Effector CD4-positive, alpha-beta T cell (primary cell): ENCODE measurements at places on chromosomes 13 and 19.

DNA sequence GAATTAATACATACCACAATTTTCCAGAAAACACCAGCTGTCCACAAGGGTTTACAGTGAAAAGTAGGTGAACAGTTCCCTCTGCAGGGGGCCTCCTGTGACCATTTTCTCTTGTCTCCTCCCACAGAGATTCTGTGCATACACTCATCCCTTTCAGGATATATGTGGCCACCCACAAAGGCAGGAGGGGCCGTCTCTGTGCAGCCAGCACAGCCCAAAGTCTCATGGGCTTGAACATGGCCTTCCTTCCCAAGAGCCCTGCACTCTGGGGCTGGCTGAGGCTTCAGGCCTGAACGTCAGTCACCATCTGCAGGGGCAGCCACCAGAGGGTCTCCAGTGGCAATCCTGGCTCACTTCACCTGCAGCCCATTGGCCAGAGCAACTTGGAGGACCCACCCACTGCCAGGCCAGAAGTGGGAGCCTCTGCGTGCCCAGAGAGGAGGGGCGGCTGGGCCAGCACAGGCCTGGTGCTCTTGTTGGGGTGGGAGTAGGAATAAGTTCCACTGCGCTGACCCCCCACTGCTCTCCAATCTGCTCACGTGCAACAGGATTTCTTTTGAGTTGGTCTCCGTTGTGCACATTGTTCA lies 25.1 kb downstream of the TMEM161A start:
- no peak for DNase-seq

DNA sequence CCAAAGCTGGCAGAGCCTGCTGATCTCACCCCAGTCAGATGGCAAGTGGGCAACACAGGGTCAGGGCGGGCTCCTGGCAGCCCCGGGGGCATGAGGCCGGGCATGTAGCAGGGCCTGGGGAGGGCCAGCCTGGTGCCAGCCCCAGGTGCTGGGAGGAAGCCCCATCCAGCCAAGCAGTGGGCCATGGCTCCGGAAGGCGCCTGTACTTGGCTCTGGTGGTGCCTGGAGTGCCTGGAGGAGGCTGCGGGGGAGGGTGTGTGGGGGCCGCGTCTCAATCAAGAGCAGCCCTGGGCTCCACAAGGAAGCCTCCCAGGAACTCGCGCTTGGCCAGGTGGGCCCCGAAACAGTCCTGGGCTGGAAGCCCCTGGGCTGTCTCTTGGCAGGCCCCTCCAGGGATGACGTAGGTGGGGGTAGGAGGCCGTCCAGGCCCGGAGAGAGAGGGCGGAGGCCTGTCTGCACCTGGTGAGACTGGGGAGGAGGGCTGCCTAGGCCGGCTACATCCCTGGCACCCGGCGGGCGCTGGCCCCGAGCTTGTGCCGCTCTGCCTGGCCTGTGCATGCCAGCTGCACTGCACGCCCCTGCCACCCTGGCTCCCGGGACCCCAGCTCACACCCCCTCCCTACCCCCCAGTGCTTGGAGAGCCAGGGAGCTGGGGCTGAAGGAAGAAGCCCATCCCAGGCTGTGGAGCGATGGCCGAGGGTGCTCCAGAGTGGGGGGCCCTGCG lies 45.9 kb downstream of the COMP start:
- DNase-seq, result no peak

- DNase-seq, result peak; percentile 32
Observed at GRCh38 chr19:35882114-35882832, 13.9 kb downstream of the APLP1 start.

DNA sequence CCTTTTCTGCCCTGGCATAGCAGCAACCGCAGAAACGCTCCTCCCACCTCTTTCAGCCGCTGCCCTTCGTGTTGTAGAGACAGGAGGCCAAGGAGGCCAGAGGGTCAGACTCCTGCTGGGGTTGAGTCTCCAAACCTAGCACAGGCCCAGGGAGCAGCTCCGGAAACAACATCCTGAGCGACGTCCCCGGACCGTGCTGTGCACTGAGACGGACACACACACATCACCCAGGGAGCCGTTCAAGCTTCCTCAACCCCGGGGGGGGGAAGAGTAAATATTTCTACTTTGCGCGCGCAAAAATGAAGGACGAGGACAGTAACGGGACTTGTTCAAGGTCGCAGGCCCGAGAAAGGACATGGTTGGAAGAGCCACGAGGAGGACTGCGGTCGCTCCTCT lies 657 bp downstream of the ZNF550 start:
- DNase-seq, result no peak

DNA sequence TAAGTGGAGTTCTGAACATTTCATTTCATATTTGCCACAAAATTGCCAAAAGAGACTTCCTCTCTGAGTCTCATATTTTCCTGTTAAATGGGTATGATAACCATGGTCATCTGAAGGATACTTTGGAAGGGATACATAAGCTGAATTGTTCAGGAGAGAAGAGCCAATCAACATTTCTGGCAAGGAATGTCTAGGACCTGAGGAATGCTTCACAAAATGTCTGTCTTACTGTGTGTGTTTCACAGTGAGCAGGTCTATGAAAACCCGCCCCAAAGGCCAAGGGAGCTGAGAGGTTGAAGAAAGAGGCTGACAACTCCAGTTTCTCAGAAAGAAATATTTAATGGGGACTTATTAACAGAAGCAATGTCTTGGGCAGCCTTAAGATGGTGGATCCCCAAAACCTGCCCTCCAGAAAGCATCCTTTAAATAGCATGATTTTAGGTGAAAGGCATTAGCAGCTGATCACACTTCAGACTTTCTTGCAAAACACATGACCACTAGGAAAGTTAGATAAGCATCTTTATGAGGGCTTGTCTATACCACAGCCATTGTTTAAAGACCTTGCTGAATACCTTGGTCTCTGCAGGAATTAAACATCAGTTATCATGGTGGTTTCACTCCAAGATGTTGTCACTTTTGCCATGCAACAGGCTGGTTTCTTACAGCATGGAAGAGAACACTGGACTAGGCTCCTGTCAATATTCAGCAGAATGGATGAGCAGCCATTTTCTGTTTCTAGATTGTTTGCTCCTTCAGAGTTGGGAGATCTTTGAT lies 78.9 kb downstream of the TNFSF11 start:
- DNase-seq, result no peak

DNA sequence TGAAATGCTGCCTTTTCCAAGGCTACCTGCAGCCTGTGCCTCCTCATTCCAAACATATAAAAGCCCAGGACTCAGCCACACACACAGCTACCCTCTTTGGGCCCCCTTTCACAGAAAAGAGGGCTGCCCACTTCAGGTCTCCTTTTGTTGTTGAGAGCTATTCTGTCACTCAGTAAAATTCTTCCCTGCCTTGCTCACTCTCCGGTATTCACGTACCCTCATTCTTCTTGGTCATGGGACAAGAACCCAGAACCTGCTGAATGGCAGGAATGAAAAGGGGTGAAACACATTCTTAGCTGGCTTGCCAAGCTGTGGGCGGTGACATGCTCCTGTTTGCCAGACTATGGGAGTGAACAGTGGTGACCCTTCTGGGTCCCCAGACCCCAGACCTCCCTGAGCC lies 338.0 kb upstream of the ATXN8OS start:
- no peak for DNase-seq

DNA sequence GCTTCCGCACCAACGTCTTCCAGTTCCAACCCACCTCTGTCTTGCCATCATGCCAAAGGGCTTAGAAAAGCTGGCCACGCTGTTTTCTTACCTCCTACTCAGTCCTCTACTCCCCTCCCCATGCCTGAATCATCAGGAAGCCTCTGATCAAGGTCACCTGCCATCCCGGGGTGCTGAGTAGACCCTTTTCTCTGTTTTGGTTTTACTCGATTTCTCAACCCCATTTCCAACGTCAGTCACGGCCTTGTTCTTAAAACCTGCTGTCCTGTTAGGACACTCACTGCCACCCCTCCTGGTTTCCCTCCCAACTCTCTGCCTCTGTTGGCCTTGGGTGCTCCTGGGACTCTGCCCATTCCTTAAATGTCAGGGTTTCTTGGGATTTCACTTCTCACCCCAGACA lies 350.1 kb downstream of the FOXO1 start:
- DNase-seq, result no peak

GRCh38 chr19:4023600-4024398 lies 16.3 kb downstream of the PIAS4 start:
- DNase-seq, result no peak

DNA sequence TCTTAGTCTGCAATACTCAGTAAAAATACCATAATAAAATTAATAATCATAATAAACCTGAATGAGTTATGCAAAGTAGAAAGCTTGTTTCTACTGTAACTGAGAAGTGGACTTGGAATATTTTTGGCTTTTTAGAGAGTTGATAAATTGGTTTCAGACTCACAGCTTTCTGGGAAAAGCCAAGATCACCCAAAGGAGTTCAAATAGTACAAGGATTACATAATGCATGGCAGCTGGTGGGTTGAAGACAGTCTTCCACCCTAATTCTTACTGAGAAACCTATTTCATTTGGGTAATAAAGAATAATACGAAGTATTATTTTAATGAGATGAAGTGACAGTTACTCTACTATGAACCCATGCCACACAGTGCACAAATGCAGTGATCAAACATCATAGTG lies 139.4 kb upstream of the KLF12 start:
- DNase-seq, result no peak

GRCh38 chr19:16433986-16434385 lies 37.8 kb downstream of the EPS15L1 start:
- no peak for DNase-seq

GRCh38 chr19:16945762-16946465 lies 57.1 kb downstream of the F2RL3 start:
- no peak for DNase-seq

DNA sequence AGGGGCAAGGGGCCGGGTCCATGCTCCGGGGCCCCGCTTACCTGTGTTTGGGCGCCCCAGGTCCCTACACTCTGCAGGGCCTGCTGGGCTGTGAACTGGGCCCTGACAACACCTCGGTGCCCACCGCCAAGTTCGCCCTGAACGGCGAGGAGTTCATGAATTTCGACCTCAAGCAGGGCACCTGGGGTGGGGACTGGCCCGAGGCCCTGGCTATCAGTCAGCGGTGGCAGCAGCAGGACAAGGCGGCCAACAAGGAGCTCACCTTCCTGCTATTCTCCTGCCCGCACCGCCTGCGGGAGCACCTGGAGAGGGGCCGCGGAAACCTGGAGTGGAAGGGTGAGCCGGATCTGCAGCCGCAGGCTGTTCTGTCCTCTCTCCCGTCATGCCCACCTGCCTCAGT lies 1.7 kb downstream of the FCGRT start:
- DNase-seq, result no peak

GRCh38 chr19:15562145-15562544 lies 52.9 kb upstream of the CYP4F8 start:
- no peak for DNase-seq

DNA sequence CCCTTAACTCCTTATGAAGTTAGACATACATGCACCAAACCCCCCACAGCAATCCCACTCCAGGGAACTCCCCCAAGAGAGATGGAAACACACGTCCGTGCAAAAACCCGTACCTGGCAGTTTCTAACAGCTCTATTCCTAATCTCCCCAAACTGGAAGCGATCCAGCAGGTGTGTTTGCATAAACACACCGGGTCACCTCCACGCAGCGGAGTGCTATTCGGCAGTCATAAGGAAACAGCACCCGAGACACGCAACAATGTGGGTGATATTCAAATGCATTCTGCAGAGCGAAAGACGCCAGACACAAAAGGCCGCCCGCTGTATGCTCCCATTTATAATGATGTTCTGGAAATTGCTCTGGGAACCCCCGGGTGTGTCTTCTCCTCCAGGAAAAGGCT lies 6.8 kb upstream of the ZNRF4 start:
- DNase-seq, result no peak

- DNase-seq, result no peak
Observed at GRCh38 chr13:98976338-98976737, 1.5 kb downstream of the DOCK9 start.

GRCh38 chr19:246551-246950 lies 44.7 kb downstream of the PLPP2 start:
- DNase-seq, result no peak

GRCh38 chr13:80708791-80709190 lies 367.9 kb upstream of the SPRY2 start:
- DNase-seq, result no peak

DNA sequence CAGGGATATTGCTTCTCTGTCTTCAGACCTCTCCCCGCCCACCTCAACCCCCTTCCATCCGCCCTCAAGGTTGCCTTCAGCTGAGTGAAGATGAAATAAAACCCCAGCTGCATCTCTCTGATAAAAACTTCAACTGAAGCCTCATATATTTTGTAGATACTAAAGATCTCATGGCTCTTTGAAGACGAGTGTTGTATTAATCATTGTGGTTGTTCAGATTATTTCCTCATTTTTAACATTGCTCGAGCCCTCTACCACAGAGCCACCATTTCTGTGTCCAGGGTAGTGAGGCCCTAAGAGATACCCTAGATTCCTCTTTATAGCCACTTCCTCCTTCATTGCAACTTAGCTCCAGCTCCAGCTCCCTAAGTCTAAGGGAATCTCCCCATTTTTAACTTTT lies 312.8 kb upstream of the ZNF507 start:
- DNase-seq, result no peak

- DNase-seq, result no peak
Observed at GRCh38 chr19:11359421-11359820, 4.2 kb downstream of the PLPPR2 start.

GRCh38 chr19:3538258-3538929 lies 580 bp upstream of the TEKTIP1 start:
- no peak for DNase-seq

GRCh38 chr13:64591971-64592370 lies 2638.2 kb downstream of the PCDH9 start:
- DNase-seq, result no peak

- no peak for DNase-seq
Observed at GRCh38 chr19:8335343-8336071, 7.6 kb downstream of the KANK3 start.

GRCh38 chr13:23985839-23986238 lies 88.5 kb upstream of the C1QTNF9B start:
- no peak for DNase-seq

DNA sequence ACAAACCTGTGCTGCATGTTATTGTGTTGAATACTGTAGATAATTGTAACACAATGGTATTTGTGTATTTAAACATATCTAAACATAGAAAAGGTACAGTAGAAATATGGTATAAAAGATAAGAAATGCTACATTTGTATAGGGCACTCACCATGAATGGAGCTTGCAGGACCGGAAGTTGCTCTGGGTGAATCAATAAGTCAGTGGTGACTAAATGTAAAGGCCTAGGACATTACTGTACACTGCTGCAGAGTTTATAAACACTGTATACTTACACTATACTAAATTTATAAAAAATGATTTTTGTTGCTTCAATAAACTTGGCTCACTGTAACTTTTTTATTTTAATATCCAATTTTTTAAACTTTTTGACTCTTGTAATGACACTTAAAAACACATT lies 34.4 kb downstream of the LMO7 start:
- DNase-seq, result no peak

DNA sequence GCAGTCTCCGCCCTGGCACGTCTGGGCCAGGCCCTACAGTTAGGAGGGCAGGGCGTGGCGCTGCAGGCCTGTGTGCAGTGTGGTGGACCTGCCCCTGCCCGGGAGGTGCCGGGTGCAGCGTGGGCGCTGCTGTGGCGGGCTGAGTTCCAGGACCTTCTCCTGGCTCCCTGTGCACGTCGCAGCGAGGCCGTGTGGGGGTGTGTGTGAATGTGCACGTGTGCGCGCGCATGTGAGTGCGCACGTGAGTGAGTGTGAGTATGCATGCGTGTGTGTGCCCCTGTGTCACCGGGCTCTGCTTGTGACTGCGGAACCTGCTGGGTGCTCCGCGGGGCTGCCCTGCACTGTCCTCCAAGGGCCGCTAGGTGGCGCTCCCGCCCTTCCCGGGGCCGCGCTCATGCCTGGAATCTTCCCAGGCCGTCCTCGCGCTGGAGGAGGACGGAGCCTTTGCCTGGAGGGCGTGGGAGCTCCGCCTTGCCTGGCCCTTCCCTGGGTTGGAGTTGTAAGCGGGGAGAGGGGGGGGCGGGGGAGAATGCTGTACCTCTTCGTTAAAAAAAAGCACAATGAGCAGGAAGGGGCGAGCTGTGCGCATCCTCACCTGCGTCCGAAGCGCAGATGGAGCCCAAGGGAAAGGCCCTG lies 79.3 kb downstream of the KDM4B start:
- peak; percentile 42 for DNase-seq
